Daoy (cell line): ENCODE measurements at places on chromosomes 1 and 21. TPM values are rescaled to one million over a fixed set of nuclear protein-coding genes. Genes with fewer than 3 reads are reported as not detected.

Gene C8B
- total RNA-seq: not detected in 2 replicates

DNA sequence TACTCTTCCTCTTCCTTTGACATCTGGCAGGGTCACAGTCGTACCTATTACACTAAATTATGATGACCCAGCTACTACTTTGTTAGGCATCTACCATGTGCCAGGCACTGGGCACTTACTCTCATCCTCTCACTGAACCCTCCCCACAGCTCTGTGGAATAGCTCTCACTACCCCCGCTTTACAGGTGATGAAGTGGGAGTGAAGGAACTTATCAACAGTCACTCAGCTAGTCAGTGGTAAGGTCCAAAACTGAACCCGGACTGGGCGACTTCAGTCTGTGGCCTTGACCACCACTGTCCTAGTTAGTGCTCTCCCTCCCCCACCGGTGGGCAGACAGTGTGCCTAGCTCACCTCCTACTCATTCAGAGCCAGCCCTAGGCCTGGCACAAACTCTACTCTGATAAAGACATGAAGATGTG, 12.3 kb downstream of the ADGRB2 start:
- DNase-seq: no peak

Gene RGS13
- total RNA-seq: not detected in 2 replicates

DNA sequence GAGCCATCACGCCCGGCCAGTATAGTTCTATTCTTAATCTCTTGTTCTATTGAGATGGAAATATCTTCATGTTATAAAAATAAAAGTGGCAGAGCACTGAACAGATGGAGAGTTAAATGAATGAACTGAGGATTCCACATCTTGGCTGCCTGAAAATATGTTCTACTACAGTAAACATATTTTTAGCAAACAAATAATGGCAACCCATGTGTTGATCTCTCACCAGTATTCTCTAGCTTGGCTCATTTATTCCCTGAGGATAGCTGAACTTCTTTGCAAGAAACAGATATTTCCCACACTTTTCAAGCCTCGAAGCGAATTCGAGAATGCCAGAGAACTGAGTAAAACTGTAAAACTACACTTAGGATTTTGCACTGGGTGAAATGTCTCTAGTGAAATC, 58.9 kb downstream of the DIRAS3 start:
- DNase-seq: no peak

DNA sequence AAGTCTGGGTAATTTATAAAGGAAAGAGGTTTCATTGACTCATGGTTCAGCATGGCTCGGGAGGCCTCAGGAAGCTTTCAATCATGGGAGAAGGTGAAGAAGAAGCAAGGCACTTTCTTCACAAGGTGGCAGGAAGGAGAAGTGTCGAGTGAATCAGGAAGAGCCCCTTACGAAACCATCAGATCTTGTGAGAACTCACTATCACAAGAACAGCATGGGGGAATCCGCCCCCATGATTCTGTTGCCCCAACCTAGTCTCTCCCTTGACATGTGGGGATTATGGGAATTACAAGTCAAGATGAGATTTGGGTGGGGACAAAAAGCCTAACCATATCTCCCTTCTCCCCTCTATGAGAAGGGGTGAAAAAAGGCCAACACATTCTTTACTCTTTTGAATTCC, 11.2 kb upstream of the IVNS1ABP start:
- no peak for DNase-seq

GRCh38 chr1:35561297-35561971, 3.8 kb downstream of the NCDN start:
- DNase-seq: no peak

- no peak for DNase-seq
These were observed 6.9 kb downstream of the MAPKAPK2 start for GRCh38 chr1:206691604-206692003.

- no peak for DNase-seq
These were observed 1.2 kb downstream of the GAS5 start for GRCh38 chr1:173866413-173867115.

- peak; percentile 77 for DNase-seq
These were observed 47.5 kb downstream of the HSF2BP start for GRCh38 chr21:43611598-43612369.

Gene LRRC38
- total RNA-seq: not detected in 2 replicates

DNA sequence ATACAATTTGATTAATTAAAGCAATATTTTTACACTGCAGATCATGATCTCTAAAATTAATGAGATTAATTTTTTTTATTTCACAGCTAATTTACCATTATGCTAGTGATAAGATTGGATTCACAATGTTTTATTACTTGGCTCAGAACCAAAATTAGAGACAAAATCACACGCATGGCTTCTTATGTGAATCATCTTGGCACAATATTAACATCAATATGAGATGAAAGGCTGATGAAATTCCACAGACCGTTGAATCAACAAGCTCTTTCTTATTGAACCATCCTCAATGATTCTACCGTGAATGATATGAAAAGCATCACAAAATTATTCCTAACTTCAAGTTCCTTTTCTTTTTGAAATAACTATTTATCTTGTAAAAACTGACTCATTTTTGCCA, 544.9 kb downstream of the KCNT2 start:
- DNase-seq: no peak
